Fibroblast of skin of scalp (primary cell): ENCODE measurements at places on chromosomes 12 and 14.
A peak's percentile ranks its signal among the peaks of the same experiment; 100 is the strongest.

- DNase-seq, result peak; percentile 24
Observed at GRCh38 chr12:88579601-88580050, 645 bp downstream of the KITLG start.

DNA sequence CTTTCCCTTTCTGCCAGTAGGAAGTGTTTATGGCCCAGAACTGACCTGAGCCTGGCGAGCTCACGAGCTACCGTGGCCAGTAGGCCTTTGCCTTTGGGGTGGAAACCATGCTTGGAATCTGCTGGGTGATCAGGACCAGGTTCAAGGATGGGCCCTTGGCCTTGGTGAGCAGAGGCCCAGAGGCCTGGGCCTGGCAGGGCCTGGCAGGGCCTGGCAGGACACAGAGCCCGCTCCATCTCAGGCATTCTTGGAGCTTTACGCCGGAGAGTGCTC lies 184.8 kb upstream of the RTL1 start:
- DNase-seq, result no peak

DNA sequence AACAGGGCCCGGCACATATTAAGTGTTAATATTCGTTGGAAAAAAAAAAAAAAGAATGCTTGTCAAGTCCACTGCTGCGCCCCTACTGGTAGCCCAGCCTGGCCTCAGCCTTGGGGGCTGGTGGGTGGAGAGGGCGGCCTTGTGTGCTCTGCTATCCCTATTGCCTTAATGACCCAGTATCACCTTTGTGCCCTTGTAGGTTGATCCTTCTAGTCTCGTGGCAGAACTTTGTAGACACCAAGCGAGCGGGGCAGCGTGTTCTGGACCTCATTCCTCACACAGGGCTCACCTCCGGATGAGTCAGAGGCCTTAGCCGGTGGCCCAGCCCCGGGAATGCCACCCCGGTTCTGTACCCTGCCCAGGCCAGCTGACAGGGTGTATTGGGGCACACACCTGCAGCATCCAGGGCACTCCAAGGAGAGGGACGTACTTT lies 1.8 kb upstream of the RCOR1 start:
- no peak for DNase-seq

GRCh38 chr14:75418850-75419768 lies 8.7 kb upstream of the JDP2 start:
- DNase-seq, result no peak

- DNase-seq, result no peak
Observed at GRCh38 chr14:20834899-20835298, 32.3 kb upstream of the RNASE1 start.

DNA sequence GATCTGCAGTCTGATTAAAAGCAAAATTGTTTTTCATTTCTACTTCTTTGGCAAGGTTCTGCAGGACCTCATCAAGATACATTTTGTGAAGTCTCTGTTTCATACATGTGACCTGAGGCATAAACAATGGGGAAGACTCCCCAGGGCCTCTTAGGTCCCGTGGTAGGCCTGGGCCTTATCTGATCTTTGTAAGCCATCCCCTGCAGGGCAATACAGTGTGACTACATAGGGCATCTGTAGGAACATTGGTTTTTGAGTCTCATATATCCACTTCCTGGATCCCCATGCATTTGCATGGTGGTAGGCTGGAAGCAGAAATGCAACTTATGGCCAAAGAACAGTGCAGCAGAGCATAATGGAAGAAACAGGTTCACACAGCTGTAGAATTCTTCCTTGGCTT lies 6.0 kb downstream of the FAR2 start:
- no peak for DNase-seq

- DNase-seq, result peak; percentile 19
Observed at GRCh38 chr12:49487605-49488004, 51.2 kb upstream of the KCNH3 start.

GRCh38 chr12:38392554-38393144 lies 76.1 kb downstream of the ALG10B start:
- no peak for DNase-seq

GRCh38 chr14:94677213-94677612 lies 65.0 kb downstream of the SERPINA3 start:
- DNase-seq, result no peak

- no peak for DNase-seq
Observed at GRCh38 chr12:55708695-55709233, 1.1 kb upstream of the ITGA7 start.

GRCh38 chr12:121128908-121129810 lies 3.5 kb upstream of the P2RX7 start:
- DNase-seq, result peak; percentile 23

DNA sequence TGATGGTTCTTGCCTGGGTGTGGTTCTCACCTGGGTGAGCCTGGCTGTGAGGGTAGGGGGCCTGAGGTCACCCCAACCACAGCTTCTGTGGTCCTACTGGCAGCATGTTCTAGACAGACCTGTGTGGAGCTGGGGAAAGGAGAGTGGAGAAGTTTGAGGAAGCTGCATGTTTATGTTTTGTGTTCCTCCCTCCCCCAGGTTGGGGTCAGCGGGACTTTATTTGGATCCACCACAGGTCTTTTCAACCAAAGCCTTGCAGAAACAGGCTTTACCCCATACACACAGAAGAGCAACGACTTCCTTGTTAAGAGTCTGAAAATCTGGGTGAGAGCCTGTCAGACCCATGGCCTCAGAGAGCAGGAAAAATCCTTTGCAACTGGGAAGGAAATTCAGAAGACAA lies 5.6 kb downstream of the CD9 start:
- DNase-seq, result no peak

DNA sequence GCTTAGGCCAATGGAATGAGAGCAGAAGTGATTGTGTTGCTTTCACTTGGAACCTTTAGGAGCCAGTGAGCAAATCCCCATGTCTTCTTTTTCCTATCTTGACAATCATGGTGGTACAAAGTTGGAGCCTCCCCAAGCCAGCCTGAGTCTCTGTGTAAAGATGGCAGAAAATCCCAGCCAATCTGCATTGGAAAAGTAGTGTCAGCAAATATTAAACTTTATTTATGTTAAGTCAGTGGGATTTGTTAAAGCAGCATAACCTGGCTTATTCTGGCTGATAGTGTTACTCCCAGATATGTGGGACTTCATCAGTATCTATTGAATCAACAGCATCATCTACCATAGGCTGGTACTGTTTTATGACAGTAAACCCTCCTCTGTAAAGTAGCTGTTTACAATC lies 2.2 kb upstream of the NUAK1 start:
- no peak for DNase-seq

- no peak for DNase-seq
Observed at GRCh38 chr12:32400114-32400672, 835 bp downstream of the FGD4 start.

- DNase-seq, result no peak
Observed at GRCh38 chr12:14612250-14612649, 44.6 kb upstream of the PLBD1 start.

DNA sequence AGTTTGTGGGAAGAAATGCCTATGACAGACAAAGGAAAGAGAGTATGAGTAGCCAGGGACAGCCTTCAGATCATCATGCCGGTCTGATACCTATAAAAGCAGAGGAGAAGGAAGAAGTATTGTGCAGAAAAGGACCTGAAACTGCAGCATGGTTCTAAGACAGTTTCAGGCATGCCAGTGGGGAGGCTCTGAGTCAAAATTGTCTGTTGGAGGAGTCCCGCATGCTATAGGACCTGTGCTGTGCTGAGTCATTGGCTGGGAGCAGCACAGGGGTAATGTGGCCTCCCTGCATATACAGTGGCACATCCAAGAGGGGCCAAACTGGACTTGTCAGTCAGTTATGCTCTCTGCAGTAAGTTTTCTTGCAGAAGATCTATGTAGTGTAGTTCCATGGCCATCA lies 40.7 kb downstream of the NEUROD4 start:
- no peak for DNase-seq

GRCh38 chr14:23567186-23568020 lies at the start of gene AP1G2:
AP1G2 (minus strand) TSS chr14:23567791; CDS start chr14:23567314, 477 bp downstream.
- peak; percentile 69 for DNase-seq

GRCh38 chr12:54605138-54605970 lies 16.9 kb upstream of the PPP1R1A start:
- no peak for DNase-seq

GRCh38 chr12:124032265-124032886 lies 59.4 kb downstream of the ZNF664 start:
- peak; percentile 76 for DNase-seq

GRCh38 chr14:24437020-24437735 lies 5.4 kb downstream of the SDR39U1 start:
- DNase-seq, result no peak

GRCh38 chr14:45212231-45212630 lies 40.8 kb downstream of the MIS18BP1 start:
- DNase-seq, result no peak

GRCh38 chr14:96160913-96161310 lies 43.7 kb upstream of the BDKRB2 start:
- DNase-seq, result no peak

GRCh38 chr12:128796439-128797118 lies 27.2 kb downstream of the SLC15A4 start:
- no peak for DNase-seq

DNA sequence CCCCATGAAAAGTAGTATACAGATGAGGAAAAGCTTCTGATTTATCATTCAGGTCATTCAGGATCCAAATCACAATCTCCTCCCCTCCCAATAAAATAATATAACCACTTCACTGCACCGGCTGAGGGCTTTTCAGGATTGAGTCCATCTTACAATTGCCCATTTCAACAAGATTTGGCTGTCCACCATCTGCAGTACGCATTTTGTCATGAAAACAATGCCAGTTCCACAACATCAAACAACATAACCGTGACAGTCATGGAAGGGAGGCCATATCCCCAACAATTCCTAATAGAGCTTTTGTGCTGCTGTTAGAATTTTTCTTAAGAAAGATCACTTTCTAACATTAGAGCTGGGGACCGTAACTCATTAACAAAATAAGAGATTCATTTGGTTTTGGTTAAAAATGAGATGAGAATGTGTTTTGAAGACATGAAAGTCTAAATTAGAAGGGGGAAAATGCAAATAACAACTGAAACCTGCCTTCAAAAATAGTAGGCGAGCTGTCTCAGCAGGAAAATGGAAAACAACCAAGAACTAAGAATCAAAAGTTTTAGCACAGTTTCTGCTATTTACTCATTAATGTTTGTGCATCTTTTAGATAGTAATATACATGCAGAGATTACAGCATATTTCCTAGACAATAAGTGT lies 38.3 kb upstream of the TMTC2 start:
- no peak for DNase-seq

DNA sequence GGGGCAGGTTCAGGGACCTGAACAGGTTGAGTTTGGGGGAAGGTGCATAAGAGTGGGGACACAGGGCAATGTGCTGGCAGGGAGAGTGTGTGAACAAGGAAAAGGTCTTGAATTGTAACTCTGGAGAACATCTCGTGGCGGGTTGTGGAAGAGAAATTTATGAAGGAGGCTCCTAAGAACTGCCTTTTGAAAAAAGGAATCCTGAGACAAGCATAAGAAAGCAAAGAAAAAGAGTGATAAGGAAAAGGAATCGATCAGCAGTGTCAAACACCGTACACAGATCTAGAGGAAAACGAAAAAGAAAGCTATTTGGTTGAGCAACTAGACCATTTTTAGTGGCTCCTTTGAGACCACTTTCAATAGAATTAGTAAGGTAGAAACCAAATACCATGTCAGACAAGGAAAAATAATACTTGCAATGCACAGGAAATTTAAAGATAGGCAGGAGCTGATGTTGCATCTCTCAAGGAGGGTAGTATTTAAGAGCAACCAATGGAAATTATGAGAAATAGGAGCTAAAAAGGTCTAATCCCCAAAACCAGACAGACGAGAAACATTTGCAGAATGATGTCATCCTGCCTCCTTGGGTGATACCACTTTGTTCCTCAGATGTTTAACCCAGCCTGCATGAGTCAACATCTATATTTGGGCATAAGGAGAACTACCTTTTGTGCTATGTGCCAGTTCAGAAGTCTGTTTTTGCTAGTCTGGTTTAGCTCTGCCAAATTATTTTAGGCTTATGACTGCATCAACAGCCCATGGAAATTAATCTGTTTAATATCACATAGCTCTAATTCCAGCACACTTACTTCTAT lies 64.5 kb upstream of the STK38L start:
- peak; percentile 99 for DNase-seq

DNA sequence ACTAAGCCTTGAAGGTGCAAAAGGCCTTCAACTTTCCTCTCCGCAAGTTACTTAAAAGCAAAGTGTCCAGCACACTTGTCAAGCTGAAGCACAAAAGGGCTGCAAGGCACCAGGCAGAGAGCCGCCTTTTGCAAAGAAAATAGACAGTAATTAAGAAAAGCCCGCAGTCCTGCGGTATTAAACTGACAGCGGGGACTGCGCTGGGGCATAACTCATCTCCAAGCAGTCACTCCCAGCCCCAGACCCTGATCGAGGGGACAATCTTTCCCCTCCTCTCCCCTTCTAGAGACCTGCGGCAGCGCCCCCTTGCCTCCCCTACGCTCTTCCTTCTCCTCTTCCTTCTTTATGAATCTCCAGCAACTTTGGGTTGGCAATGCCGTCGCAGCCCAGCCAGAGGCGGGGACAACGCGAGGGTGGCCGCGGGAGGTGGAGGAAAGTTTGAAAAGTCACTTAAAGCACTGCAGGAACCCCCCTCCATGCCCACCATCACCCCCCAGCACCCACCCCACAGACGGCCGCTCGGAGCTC lies 200.9 kb upstream of the CAND1 start:
- no peak for DNase-seq

DNA sequence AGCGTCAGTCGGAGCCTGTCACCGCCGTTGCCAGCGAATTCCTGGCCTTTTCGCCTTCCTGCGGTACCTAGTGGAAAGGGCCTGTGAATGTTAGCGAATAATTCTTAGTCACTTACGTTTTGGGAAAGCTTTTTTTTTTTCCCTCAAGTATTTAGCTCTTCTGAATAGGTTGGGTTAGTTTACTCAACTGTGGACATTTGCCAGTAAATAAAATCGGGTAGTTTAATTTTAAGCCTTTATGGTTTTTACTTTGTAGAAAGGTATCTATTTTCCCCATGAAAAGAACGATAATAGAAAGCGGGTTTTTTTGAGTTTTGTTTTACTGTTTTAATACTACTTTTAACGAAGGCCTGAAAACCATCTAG lies 1.7 kb downstream of the YY1 start:
- no peak for DNase-seq

- no peak for DNase-seq
Observed at GRCh38 chr14:68513838-68514607, 278.8 kb downstream of the ZFP36L1 start.

DNA sequence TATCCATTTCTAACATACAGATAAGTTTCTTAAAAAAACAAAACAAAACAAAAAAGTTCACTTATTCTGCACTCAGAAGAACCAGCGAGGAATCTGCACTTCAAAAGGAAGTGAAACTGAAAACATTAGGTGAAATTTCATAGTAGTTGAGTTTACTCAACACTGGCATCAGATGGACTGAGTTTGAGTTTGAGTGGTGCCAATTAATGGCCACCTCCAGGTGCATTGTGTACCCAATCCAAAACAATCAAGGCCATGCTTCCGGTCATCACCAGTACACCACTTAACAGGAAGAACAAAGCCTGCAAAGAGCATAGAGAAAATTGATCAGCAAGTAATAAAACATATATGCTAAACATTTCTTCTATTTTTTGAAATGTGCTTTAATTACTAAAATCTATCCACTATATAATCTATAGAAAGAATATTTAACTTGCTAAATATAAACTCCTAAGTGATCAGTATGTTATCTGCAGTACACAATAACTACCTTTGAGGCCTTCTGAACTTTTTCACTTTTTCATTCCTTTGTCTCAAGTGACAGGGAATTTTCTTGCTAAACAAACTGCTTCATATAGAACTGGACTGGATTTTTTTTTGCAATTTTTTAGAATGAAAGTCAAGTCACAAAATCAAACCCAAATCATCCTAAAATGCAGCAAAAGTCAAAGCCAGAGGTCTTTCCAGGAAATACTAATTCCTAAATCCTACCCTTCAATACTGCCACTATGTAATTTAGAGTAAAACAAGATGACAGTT lies 11.5 kb downstream of the SLC38A2 start:
- no peak for DNase-seq

- DNase-seq, result no peak
Observed at GRCh38 chr12:111431772-111432171, 26.0 kb downstream of the SH2B3 start.
